Activated effector memory CD4-positive, alpha-beta T cell treated with anti-CD3 and anti-CD28 coated beads, Interleukin-2, amount 50 U/mL, for 16 hours (primary cell): ENCODE measurements at places on chromosomes 2 and 18.

- no peak for DNase-seq
Measured at GRCh38 chr18:57121542-57122112, 25.3 kb upstream of the BOD1L2 start.

- DNase-seq: no peak
Measured at GRCh38 chr2:12588986-12589385, 127.8 kb upstream of the TRIB2 start.

GRCh38 chr18:39596221-39596620 lies 2030.6 kb upstream of the CELF4 start:
- DNase-seq: no peak

GRCh38 chr2:158391876-158392275 lies 64.7 kb downstream of the CCDC148 start:
- DNase-seq: no peak

- DNase-seq: no peak
Measured at GRCh38 chr2:52405980-52406379, 1361.6 kb upstream of the CHAC2 start.

GRCh38 chr2:76809136-76809535 lies 713.0 kb downstream of the LRRTM4 start:
- no peak for DNase-seq

- DNase-seq: no peak
Measured at GRCh38 chr2:39779341-39779851, 338 bp upstream of the THUMPD2 start.
